Activated naive CD8-positive, alpha-beta T cell treated with anti-CD3 and anti-CD28 coated beads for 36 hours (primary cell): ENCODE measurements at places on chromosomes 2 and 18. TPM values are rescaled to one million over a fixed set of nuclear protein-coding genes. Genes with fewer than 3 reads are reported as not detected.

- DNase-seq: no peak
Measured at GRCh38 chr2:182639971-182640370, 76.1 kb upstream of the DNAJC10 start.

- DNase-seq: no peak
Measured at GRCh38 chr18:24214144-24214543, 75.3 kb downstream of the CABYR start.

DNA sequence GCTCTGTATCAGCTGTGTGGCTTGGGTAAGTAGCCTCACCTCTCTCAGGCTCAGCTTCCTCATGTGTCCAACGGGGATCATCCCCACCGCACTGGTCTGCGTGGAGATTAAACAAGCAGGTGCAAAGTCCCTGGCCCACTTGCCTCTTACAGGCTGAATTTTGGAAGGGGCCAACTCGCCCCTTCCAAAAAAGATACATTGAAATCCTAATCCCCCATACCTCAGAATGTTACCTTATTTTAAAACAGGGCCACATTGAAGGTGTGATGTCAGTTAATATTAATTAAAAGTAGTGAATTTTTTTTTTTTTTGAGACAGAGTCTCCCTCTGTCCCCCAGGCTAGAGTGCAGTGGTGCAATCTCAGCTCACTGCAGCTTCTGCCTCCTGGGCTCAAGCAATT, 34.8 kb downstream of the TBC1D8 start:
- DNase-seq: no peak

GRCh38 chr2:17962876-17963275, 84.4 kb downstream of the KCNS3 start:
- no peak for DNase-seq

DNA sequence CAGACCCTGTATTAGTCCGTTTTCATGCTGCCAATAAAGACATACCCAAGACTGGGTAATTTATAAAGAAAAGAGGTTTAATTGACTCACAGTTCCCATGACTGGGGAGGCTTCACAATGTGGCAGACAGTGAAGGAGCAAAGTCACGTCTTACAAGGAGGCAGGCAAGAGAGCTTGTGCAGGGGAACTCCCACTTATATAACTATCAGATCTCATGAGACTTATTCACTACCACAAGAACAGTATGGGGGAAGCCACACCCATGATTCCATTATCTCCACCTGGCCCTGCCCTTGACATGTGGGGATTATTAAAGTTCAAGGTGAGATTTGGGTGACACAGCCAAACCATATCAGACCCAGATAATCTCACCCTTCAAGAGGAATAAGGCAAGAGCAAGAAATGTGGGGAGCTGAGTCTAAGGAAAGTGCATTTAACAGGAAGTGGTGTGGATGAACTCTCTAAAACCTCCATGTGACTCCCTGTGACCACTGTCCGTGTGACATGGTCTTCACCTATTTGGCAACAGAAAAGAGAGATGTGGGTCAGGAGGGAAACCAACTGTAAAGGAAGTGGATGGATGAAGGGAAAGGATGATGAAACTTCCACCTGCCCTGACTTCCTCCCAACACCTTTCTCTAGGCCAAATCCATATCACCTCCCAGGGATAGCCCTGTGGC, 110.6 kb downstream of the ATL2 start:
- no peak for DNase-seq

DNA sequence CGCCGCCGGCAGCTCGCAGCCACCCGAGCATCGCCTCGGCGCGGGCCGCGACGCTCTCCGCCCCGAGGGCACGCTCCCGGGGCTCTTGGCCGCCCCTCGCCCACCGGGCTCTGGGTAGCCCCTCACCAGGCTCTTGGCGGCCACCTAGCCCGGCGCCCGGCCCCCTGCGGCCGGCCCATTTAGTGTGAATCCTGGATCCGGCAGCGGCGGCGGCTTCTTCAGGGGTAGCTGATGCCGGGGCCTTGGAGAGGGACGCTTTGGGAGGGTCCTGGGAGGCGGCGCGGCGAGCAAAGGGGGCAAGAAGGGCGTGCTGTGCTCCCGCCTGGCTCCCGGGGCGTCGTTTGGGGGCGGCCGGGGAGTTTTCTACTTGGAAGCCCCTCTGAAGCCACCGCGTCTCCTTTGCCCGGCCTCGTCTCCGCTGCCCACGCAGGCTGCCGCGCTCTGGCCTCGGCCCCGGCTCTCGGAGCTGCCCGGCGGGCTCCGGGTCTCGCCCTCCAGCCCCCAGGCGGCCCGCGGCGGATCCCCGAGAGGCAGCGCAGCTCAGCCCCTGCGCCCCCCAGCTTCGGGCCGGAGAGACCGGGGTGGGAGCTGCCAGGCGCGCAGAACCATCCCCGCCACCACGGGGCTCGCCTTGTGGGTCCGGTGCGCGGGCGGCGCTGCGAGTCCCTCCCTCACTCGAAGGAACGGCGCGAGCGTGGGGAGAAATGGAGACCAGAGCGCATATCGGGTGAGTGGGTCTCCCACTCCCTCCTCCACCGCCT, 509 bp downstream of the PIEZO2 start:
- DNase-seq: no peak

GRCh38 chr2:148338541-148338940, 306.0 kb upstream of the EPC2 start:
- DNase-seq: no peak

GRCh38 chr18:37551846-37552245, 13.8 kb downstream of the CELF4 start:
- no peak for DNase-seq

DNA sequence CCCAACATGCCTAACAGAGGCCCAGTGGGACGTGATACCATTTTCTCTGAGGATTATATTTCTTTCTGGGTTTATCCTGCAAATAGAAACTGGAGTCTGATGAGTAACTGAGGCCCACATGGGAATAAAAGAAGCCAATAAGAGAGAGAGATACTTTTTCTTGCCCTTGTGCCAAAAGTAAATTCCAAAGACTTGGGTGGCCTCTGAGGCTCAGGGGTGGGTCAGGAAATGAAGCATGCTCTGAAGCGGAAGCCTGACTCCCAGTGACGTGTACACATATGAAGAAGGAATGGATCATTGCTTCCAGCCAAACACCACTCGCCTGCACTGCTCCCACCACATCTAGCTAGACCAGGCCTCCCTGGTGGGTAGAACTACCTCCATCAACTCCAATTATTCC, 273.6 kb upstream of the NCKAP5 start:
- no peak for DNase-seq

DNA sequence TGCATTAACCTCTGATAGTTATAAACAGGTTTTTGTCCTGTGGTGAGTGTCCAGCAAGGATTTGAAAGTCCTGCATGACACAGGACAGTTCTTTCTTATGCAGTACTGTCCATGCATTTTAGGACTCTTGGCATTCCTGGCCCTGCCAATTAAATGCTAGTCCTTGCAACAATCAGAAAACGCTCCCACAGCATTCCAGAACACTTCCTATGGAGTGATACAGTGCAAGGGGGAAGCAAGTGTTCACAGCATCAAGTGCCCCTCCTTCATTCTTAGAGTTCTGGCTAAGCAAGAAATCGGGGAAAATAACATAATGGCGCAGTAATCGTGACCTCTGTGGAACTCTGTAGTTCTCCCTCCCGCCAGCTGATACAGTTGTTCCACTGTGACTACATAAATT, 62.9 kb downstream of the ARHGAP28 start:
- no peak for DNase-seq

- no peak for DNase-seq
Measured at GRCh38 chr2:113083296-113083695, 15.5 kb downstream of the IL1F10 start.

Gene DYNAP
- not detected for total RNA-seq

Gene EPHA4
- total RNA-seq: 0.47 TPM

Gene LOXHD1
- 0.12 TPM for total RNA-seq

Gene RND3
- not detected for total RNA-seq

Gene KIAA2012
- not detected for total RNA-seq

Gene CNGA3
- total RNA-seq: not detected

Gene SAG
- total RNA-seq: 0.31 TPM

Gene KHK
- total RNA-seq: 12.8 TPM
